ENCODE measurements at places on chromosomes 6 and 20.

- no peak overlapping the region for H3K4me3 ChIP-seq
- no peaks in the 10 kb centered on the region for H3K27me3 ChIP-seq
- H3K36me3 ChIP-seq, result no peaks in the 10 kb centered on the region
- DNase-seq, result no peak
These were observed 131.7 kb upstream of the MLIP start for GRCh38 chr6:53979468-53980067.

- H3K4me3 ChIP-seq, result no peak overlapping the region
- H3K27me3 ChIP-seq, result no peaks in the 10 kb centered on the region
- H3K27ac ChIP-seq, result no peak overlapping the region
- DNase-seq, result no peak
- no peaks in the 10 kb centered on the region for H3K4me1 ChIP-seq
These were observed 120.5 kb downstream of the KIF13A start for GRCh38 chr6:17866876-17867444.

- no peak overlapping the region for H3K27ac ChIP-seq
- H3K4me3 ChIP-seq, result no peak overlapping the region
- H3K27me3 ChIP-seq, result no peaks in the 10 kb centered on the region
- no peaks in the 10 kb centered on the region for H3K4me1 ChIP-seq
- DNase-seq, result no peak
These were observed 17.2 kb upstream of the CRIP3 start for GRCh38 chr6:43325876-43326275.

GRCh38 chr20:50932016-50932485, 814 bp upstream of the ADNP start:
- H3K27me3 ChIP-seq, result no peaks in the 10 kb centered on the region
- H3K4me1 ChIP-seq, result peaks cover 5% of the 10 kb centered on the region
- no peaks in the 10 kb centered on the region for H3K36me3 ChIP-seq

DNA sequence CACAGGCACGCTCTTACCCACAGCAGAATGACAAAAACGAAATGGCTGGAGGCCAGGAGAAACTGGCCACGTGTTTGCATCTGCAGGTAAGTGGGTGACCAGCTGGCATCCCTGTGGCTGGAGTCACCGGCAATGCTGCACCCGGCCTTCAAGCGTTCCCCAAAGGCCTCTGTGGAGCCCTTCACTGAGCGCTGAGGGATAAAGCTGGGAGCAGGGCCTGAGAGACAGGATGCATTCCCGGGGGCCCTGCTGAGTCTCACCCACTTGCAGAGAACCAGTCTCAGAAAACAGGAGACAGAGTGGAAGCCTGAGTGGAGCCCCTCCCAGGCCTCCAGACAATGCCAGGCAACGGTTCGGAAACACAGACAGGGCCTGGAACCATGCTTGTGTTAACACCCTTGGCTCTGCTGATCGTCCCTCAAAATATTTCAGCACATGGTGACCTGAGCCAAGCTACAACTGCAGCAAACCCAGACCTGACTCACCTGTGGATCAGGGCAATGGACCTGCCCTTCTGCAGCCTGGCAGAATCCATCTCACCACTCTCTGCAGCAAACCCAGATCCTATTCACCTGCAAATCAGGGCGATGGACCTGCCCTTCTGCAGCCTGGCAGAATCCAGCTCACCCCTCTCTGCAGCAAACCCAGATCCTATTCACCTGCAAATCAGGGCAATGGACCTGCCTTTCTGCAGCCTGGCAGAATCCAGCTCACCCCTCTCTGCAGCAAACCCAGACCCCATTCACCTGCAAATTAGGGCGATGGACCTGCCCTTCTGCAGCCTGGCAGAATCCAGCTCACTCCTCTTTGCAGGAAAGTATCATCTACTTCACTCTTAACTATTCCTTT, 39.8 kb downstream of the TBXT start:
- H3K27ac ChIP-seq, result no peak overlapping the region
- no peak for DNase-seq
- no peaks in the 10 kb centered on the region for H3K4me1 ChIP-seq
- H3K36me3 ChIP-seq, result no peaks in the 10 kb centered on the region
- H3K4me3 ChIP-seq, result no peak overlapping the region

- H3K4me3 ChIP-seq, result no peak overlapping the region
- no peak for DNase-seq
- H3K27me3 ChIP-seq, result no peaks in the 10 kb centered on the region
- no peaks in the 10 kb centered on the region for H3K4me1 ChIP-seq
- H3K27ac ChIP-seq, result no peak overlapping the region
These were observed 26.0 kb downstream of the PRPF6 start for GRCh38 chr20:64006902-64007301.

DNA sequence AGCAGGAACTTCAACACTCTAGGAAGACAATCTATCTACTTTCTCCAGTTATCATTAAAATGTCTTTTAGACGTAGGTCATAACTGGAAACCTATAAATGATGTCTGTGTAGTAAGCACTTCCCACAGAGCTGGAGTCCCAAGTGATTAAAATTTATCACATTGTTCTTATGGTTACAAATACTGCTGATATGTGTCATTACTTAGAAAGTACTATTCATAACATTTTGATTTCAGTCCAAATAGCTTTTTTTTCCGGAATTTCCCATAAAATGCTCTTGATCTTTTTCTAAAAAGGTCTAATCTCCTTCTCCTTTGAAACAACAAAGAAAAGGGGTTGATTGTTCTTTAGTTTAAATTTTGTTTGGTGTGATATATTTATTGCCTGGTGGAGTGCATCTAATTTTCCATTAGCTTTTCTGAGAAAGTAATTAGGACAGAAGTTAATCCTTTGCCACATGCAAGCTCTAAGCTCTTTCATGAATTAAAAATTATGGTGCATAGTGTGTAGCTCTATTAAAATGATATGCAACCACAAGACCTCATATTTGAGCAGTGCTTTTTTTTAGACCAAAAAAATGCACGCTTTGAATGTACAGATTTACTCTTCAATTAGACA, 132.7 kb upstream of the TCF21 start:
- H3K4me1 ChIP-seq, result no peaks in the 10 kb centered on the region
- H3K36me3 ChIP-seq, result no peaks in the 10 kb centered on the region
- no peaks in the 10 kb centered on the region for H3K27me3 ChIP-seq
- no peak overlapping the region for H3K4me3 ChIP-seq
- no peak overlapping the region for H3K27ac ChIP-seq
- DNase-seq, result no peak

GRCh38 chr6:75550544-75551167, 51.0 kb upstream of the SENP6 start:
- H3K4me1 ChIP-seq, result no peaks in the 10 kb centered on the region
- H3K4me3 ChIP-seq, result no peak overlapping the region
- H3K27ac ChIP-seq, result no peak overlapping the region
- DNase-seq, result no peak

- H3K36me3 ChIP-seq, result no peaks in the 10 kb centered on the region
- no peak overlapping the region for H3K4me3 ChIP-seq
- DNase-seq, result peak; percentile 38
- no peaks in the 10 kb centered on the region for H3K4me1 ChIP-seq
These were observed 22.6 kb upstream of the HLA-DQB2 start for GRCh38 chr6:32785781-32786533.

- no peaks in the 10 kb centered on the region for H3K4me1 ChIP-seq
- H3K27ac ChIP-seq, result no peak overlapping the region
- H3K4me3 ChIP-seq, result no peak overlapping the region
- no peaks in the 10 kb centered on the region for H3K27me3 ChIP-seq
These were observed 12.1 kb downstream of the NCR2 start for GRCh38 chr6:41347378-41348050.

GRCh38 chr6:1916334-1917070, 306.8 kb downstream of the FOXC1 start:
- DNase-seq, result no peak
- H3K4me1 ChIP-seq, result no peaks in the 10 kb centered on the region
- no peaks in the 10 kb centered on the region for H3K36me3 ChIP-seq
- H3K27me3 ChIP-seq, result no peaks in the 10 kb centered on the region
- H3K27ac ChIP-seq, result no peak overlapping the region

GRCh38 chr6:127290391-127291265, 24.0 kb downstream of the RNF146 start:
- no peak overlapping the region for H3K4me3 ChIP-seq
- no peak overlapping the region for H3K27ac ChIP-seq
- no peak for DNase-seq
- no peaks in the 10 kb centered on the region for H3K27me3 ChIP-seq
- H3K4me1 ChIP-seq, result no peaks in the 10 kb centered on the region

DNA sequence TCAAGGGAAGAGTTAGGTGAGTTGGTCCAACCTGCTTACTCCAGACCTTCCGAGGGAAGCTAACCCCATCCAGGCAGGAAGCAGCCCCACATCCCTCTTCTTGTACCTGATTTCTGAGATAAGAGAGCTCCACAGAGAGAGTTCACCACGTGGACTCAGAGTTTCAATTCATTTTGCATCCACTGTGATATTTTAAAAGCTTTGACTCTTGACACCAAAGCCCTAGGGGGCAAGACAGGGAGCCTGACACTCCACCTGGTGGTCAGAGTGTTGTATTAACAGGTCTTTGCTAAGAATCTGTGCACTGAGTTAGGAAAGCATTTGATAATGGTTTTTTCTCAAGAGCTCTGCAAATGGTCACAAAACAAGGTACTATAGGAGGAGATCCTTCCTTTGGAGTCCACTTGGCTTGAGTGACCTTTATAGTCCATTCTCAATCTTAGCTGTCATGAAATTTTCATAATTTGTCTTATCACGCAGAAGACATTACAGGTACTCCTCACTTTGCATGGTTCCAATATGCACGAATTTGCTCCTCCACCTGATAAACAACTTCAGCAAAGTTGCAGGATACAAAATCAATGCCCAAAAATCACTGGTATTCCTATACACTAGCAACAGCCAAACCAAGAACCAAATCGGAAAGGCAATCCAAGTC, 56.2 kb upstream of the RIPOR2 start:
- H3K4me1 ChIP-seq, result no peaks in the 10 kb centered on the region
- H3K27me3 ChIP-seq, result no peaks in the 10 kb centered on the region
- H3K27ac ChIP-seq, result no peak overlapping the region
- no peaks in the 10 kb centered on the region for H3K36me3 ChIP-seq
- DNase-seq, result peak; percentile 28

DNA sequence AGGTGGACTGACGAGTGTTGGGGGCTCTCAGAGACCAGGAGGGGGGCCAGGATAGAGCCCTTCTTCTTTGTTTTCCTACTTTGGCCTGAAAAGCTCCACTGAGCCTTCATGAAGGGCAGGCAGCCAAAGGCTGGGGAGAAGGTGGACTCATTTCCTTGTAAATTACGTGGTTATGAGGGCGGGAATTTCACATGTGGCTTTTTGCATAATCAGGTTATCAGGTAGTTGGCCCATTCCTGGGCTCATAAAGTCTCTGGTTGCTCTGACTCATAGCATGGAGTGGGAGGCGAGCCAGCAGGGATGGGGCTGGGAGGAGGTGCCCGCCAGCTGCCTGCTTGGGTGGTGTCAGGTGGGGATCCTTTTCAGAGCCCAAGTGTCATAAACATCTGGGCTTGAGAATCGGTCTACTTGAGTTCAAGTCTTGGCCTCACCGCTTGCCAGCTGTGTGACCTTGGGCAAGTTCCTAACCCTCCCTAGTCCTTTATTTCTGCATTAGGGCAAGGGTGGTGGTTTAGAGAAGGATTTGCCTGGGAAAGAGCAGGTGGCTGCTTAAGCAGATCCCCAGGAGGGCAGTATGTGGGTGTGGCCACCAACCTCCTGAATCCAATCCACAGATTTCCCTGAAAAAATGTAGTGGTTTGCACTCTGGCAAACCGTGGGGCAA, 26.5 kb upstream of the RNF24 start:
- peaks cover 6% of the 10 kb centered on the region for H3K4me1 ChIP-seq
- no peaks in the 10 kb centered on the region for H3K27me3 ChIP-seq
- H3K36me3 ChIP-seq, result no peaks in the 10 kb centered on the region
- peak; percentile 97 for DNase-seq

- H3K36me3 ChIP-seq, result no peaks in the 10 kb centered on the region
- no peaks in the 10 kb centered on the region for H3K27me3 ChIP-seq
- DNase-seq, result no peak
- H3K27ac ChIP-seq, result no peak overlapping the region
These were observed 123.2 kb downstream of the TINAG start for GRCh38 chr6:54431466-54431865.

DNA sequence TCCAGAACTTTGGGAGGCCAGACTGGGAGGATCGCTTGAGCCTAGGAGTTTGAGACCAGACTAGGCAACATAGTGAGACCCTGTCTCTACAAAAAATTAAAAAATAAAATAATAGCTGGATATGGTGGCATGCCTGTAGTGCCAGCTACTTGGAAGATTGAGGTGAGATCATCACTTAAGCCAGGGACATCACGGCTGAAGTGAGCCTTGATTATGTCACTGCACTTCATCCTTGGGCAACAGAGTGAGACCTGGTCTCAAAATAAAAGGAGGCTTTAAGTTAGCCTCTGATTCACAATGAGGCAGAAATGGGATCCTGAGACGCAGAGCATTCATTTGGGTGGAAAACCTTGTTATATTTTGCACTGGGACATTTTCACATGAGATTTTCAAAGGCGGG, 57.0 kb downstream of the TULP4 start:
- no peak overlapping the region for H3K27ac ChIP-seq
- DNase-seq, result no peak
- H3K36me3 ChIP-seq, result no peaks in the 10 kb centered on the region
- no peaks in the 10 kb centered on the region for H3K4me1 ChIP-seq
- H3K4me3 ChIP-seq, result no peak overlapping the region

- H3K27ac ChIP-seq, result no peak overlapping the region
- H3K4me3 ChIP-seq, result no peak overlapping the region
- H3K27me3 ChIP-seq, result no peaks in the 10 kb centered on the region
These were observed 22.6 kb upstream of the RUNX2 start for GRCh38 chr6:45305546-45305945.

DNA sequence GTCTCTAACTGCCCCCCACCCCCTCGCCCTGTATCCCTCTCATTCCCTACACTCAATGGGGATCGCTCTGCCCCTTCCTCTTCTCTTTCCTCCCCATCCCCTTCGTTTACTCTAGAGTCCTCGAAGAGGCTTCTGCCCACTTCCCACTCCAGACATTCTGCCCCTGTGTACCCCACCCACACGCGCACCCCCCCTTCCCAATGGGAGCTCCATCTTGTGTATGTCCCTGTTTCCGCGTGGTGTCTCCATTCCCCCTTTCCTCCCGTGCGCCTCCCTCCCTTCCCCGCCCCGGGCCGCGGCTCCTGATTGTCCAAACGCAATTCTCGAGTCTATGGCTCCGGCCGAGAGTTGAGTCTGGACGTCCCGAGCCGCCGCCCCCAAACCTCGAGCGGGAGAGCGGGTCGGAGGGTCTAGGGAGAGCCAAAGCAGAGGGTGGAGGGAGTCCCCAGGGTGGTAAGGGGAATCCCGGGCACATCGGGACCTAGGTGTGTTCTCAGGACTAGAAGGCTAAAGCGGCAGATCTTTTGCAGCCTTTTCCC, 679 bp upstream of the RING1 start:
- no peaks in the 10 kb centered on the region for H3K27me3 ChIP-seq
- peak overlapping the region; percentile 98 for H3K27ac ChIP-seq
- no peaks in the 10 kb centered on the region for H3K36me3 ChIP-seq
- H3K4me3 ChIP-seq, result peak overlapping the region; percentile 97
- DNase-seq, result no peak
- no peaks in the 10 kb centered on the region for H3K4me1 ChIP-seq

GRCh38 chr6:53342217-53342616, 6.5 kb downstream of the ELOVL5 start:
- H3K4me3 ChIP-seq, result no peak overlapping the region
- H3K27me3 ChIP-seq, result no peaks in the 10 kb centered on the region
- H3K4me1 ChIP-seq, result peaks cover 11% of the 10 kb centered on the region
- no peaks in the 10 kb centered on the region for H3K36me3 ChIP-seq
- H3K27ac ChIP-seq, result no peak overlapping the region

- no peak overlapping the region for H3K4me3 ChIP-seq
- H3K27ac ChIP-seq, result no peak overlapping the region
- H3K4me1 ChIP-seq, result no peaks in the 10 kb centered on the region
- H3K27me3 ChIP-seq, result no peaks in the 10 kb centered on the region
These were observed 299.2 kb downstream of the UBE3D start for GRCh38 chr6:82766476-82766875.

Measured in prostate gland (tissue), 2 donors.